ENCODE measurements at places on chromosomes 11 and 22.

- no peak for DNase-seq
Observed at GRCh38 chr11:121692236-121692635, 239.5 kb upstream of the SORL1-AS1 start.

- no peak for DNase-seq
Observed at GRCh38 chr11:83220260-83220659, 26.7 kb downstream of the ANKRD42 start.

DNA sequence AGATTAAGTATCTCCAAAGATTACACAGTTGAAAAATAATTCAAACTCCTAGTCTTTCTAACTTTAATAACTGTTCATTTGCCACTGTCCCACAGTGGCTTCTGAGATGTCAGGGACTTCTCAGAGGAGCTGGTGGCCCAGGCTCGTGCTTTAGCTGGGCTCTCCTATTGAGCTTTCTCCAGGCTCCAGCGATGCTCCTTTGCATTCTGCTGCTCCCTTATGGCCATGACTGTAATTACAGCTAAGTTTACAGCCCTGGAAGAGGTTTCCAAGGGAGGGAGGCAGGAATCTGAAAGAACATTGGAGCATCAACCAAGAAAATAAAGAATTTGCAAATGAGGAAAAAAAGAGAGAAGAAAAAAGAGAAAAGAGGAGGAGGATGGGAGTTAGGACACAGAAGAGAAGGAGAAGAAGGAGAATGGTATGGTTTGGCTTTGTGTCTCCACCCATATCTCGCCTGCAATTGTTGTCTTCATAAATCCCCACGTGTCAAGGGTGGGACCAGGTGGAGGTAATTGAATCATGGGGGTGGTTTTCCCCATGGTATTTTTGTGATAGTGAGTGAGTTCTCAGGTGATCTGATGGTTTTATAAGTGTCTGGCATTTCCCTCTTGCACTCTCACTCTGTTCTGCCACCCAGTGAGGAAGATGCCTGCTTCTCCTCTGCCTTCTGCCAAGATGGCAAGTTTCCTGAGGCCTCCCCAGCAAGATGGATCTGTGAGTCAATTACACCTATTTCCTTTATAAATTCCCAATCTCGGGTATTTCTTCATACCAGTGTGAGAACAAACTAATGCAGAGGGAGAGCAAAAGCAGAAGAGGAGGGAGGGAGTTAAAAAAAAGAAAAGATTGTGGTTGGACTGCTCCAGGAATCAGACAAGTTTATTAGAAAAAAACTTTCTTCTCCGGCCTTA is 857.0 kb downstream of the KCNA4 start:
- peak; percentile 18 for DNase-seq

GRCh38 chr22:21849489-21849888 is 18.0 kb downstream of the MAPK1 start:
- DNase-seq: no peak

DNA sequence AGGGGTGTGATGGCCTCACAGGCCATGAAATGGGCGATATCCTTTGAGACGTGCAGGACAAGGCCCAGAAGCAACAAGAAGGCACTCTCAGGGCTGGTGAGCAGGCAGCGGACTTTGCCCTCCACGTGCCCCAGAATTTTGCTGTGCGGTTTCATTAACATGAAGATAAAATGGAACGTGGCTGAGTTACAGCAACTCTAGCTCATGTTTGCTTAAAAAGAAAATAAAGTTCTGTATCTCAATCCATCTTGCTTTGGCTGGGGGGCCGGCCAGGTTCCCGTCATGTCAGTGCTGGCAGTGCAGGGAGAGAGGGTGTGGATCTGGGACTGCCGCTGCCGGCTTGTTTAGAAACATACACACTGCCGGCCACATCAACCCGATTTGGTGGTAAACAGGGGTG is 370.1 kb downstream of the OPCML start:
- DNase-seq: no peak

- DNase-seq: no peak
Observed at GRCh38 chr11:38131535-38131934, 1533.5 kb upstream of the RAG2 start.

- DNase-seq: peak; percentile 69
Observed at GRCh38 chr11:70467201-70468085, 69.1 kb downstream of the CTTN start.

- DNase-seq: no peak
Observed at GRCh38 chr22:47393191-47393590, 630.7 kb downstream of the TBC1D22A start.

GRCh38 chr22:27732391-27732790 is 69.2 kb downstream of the MN1 start:
- DNase-seq: no peak

- no peak for DNase-seq
Observed at GRCh38 chr11:122671400-122671891, 15.9 kb downstream of the UBASH3B start.

- peak; percentile 65 for DNase-seq
Observed at GRCh38 chr22:37533995-37534394, 14.8 kb upstream of the CARD10 start.

- DNase-seq: peak; percentile 77
Observed at GRCh38 chr11:13343931-13344717, 66.5 kb downstream of the BMAL1 start.

GRCh38 chr11:65899356-65900124 is 648 bp downstream of the FOSL1 start:
- DNase-seq: peak; percentile 86

DNA sequence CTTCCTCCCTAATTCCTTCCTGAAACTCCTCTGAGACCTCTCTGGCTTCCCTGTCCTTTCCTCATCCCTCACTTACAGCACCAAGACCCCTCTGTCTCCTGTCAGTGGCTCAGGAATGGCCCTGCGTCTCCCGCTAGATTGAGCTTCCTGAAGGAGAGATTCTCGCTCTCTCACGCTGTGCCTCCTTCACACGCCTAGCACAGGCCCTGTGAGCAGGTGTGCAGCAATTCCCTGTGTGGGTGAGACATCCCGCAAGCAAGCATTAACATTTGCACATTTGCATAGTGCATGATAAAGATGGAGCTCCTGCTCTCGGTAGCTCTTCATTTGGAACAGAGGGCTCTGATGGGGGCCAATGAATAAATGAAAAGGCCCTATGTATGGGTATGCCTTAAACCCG is 159.8 kb downstream of the ADAMTS15 start:
- no peak for DNase-seq

DNA sequence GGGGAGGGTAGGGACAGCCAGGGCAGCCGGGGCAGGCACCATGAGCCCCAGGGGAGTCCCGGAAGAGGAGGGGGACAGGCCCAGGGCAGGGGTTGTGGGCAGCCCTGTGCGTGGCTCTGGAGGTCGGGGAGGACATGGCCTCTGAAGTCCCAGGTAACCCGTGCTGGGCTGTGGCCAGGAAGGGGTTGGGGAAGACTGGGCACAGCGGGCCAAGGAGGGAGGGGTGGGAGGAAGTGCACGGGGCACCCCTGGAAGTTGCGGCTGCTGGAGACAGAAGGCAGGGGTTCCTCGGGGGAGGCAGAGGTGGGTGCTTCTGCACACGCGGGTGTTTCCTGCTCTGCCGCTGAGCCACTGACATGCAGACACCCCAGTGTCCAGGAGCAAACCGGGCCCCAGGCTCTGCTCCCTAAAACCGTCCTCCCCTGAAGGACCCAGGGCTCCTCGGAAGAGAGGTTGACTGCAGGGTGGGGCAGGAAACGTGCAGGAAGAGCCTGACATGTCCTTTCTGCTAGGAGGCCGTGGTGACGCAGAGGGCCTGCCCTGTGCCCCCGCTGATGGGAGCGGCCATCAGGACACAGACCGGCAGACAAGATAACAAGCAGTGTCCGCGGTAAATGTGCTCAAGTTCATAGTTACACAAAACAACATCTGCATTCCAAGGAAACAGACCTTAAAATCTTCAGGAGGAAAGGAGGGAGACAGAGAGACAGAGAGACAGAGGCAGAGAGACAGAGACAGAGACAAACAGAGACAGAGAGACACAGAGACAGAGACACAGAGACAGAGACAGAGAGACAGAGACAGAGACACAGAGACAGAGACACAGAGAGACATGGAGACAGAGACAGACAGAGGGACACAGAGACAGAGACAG is 5.7 kb downstream of the TNNI2 start:
- peak; percentile 66 for DNase-seq

GRCh38 chr11:43974830-43975229 is 32.4 kb downstream of the C11orf96 start:
- no peak for DNase-seq

- no peak for DNase-seq
Observed at GRCh38 chr11:28227460-28227859, 119.3 kb downstream of the METTL15 start.

GRCh38 chr11:11786234-11786633 is 55.5 kb upstream of the USP47 start:
- DNase-seq: no peak

GRCh38 chr11:47345890-47346563 is 6.5 kb downstream of the MYBPC3 start:
- DNase-seq: no peak

DNA sequence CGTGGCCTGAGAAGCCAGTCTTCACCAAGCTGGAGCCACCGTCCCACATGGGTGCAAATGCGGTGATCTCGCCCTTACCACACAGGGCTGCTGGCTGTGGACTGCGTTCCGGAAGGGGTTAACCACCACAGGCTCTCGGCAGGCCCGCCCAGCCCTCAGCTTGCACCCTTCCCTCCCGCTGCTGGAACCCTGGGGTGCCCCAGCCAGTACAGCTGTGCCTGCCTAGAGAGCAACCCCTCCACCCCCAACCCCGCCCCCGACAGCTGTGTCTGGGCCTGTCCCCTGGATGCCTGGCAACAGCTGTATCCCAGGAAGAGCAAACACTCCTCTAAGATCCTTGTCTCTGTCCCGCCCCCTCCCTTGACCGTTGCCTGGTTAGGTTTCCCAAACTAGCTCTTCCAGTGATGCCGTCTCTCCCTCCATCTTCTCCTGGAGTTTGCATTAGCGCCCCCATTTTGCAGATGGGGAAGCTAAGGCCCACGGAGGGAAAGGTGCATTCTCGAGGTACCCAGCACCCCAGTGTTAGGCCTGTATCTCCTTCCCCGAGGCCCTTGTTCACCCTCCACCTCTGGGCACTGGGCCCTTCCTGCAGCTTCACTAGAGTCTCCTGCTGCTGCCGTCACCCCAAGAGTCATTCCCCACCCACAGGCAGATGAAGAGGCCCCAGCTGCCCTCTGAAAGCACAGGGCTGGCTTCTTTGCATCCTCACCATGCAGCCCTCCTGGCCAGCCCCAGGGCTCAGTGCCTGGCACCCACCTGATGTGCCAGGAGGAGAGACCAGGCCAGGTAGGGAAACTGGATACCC is 12.6 kb upstream of the COX8A start:
- DNase-seq: no peak

DNA sequence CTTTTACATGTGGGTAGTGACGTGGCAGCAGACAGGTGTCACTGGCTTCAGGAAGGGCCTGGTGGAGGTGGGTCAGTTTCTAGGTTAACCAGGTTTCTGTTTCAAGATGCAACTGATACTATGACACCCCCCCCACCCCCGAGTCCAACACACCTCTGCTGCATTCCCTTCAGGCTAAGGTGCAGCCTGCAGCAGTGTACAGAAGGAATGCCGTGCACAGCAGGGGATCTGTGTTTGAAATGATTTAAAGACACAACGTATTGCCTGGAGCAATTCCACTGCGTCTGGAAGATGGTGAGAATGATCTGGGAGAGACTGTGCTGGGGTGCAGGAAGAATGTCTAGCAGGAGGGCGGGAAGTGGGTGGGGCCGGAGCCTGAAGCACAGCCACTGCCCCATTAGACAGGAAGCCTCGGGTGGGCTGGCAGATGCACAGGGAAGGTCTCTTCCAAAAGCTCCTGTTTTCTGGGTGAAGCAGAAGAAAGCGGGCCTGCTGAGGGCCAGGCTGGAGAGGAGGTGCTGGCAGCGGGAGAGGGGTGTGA is 11.9 kb upstream of the TESMIN start:
- no peak for DNase-seq

GRCh38 chr11:2796091-2796490 is 89.5 kb downstream of the CDKN1C start:
- no peak for DNase-seq

- peak; percentile 67 for DNase-seq
Observed at GRCh38 chr11:64743591-64744543, at the start of gene RASGRP2. RASGRP2 (minus strand) TSS chr11:64744142; CDS start chr11:64742866, 1,276 bp downstream.

- peak; percentile 67 for DNase-seq
Observed at GRCh38 chr11:86230921-86231434, 13.6 kb upstream of the EED start.

GRCh38 chr22:26452236-26453016 is 23.4 kb downstream of the ASPHD2 start:
- DNase-seq: no peak

- no peak for DNase-seq
Observed at GRCh38 chr11:79940165-79940564, 499.3 kb upstream of the TENM4 start.

- DNase-seq: no peak
Observed at GRCh38 chr11:96090711-96091110, 166.8 kb upstream of the MTMR2 start.

- DNase-seq: no peak
Observed at GRCh38 chr11:27663326-27663725, 36.9 kb downstream of the BDNF start.

DNA sequence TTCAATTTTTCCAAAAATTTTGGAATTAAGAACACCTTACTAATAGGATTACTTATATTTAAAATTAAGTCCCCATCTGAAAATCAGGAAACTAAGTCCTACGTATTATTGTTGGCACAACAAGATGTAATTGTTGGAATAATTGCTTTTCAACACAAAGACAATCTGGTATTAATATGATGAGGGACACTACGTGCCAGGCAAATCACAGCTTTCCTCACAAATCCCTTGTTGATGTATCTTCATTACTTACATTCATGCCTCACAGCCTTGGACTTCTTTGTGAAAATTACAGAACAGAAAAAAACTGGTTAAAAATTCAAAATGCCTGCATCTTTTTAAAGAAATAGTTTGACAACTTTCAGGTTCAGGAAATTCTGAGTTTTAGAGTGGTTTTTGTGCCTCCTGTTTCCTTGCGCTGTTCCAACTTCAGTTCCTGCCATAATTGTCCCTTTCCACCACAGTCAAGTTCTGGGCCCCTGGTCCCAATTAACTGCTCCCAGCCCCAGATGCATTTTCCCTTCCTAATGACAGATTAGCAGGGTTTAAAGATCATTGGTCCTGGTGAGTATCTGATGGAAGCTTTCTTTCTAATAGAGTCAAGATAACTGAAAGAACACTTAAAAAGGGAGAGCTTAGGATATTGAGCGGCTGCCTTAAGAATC is 23.3 kb upstream of the CCDC34 start:
- DNase-seq: no peak

Measured in suppressor macrophage treated with lipopolysaccharide for 4 hours (primary cell).